Right lobe of liver (tissue), 6 donors: ENCODE measurements at places on chromosomes 11 and 22. TPM values are rescaled to one million over a fixed set of nuclear protein-coding genes. Genes with fewer than 3 reads are reported as not detected.
A peak's percentile ranks its signal among the peaks of the same experiment; 100 is the strongest.

- DNase-seq = no peak
Observed at GRCh38 chr22:19497245-19497644, 17.5 kb downstream of the CDC45 start.

GRCh38 chr11:96052921-96053651 lies 129.2 kb upstream of the MTMR2 start:
- no peak for DNase-seq

DNA sequence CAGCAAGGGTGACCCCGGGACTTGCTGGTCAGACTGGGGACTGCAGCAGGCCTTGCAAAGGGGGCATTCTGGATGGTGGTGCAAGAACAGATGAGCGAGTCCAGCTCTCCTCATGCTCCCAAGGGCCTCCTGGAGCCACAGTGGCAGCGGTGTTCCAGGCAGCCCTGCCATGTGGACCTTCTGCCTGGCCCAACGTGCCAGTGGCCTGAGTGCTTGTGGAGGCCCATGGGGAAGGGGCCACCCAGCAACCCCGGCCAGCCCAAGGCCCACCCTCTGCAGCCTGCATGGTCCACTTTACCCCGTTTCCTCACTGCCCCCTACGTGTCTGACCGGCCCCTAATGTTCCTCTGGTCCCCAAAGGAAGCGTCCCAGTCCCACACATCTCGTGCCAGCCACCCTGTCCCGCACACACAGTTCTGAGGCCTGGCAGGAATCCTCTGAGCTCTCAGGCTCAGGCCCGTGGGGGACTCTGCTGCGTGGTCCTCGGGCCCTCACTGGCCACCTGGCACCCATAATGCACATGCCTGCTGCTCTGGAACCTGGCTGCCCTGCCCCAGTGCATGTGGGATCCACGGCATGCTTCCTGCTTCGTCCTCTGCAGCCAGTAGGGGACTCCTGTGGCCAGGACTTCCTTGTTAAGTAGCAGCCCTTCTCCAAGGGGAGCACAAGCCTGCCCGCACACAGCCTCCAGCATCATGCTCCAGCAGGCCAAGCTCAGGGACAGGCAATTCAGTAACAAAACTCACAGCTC lies 85.5 kb downstream of the DGCR2 start:
- peak; percentile 47 for DNase-seq

DNA sequence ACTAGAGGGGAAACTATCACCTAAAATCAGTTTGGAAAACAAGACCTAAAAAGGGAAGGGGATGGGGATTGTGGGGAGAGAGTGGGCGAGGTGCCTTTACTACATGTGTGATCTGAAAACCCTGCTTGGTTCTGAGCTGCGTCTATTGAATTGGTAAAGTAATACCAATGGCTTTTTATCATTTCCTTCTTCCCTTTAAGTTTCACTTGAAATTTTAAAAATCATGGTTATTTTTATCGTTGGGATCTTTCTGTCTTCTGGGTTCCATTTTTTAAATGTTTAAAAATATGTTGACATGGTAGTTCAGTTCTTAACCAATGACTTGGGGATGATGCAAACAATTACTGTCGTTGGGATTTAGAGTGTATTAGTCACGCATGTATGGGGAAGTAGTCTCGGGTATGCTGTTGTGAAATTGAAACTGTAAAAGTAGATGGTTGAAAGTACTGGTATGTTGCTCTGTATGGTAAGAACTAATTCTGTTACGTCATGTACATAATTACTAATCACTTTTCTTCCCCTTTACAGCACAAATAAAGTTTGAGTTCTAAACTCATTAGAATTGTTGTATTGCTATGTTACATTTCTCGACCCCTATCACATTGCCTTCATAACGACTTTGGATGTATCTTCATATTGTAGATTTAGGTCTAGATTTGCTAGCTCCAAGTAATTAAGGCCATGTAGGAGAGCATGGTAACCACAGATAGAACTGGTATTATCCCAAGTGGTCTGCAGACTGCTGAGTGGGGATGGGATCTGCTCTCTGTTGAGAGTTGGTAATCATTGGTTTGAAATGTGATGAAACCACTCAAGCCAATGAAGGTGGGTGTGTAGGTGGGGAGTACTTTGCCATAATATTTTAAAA lies 3.6 kb downstream of the NEAT1 start:
- DNase-seq = peak; percentile 41

GRCh38 chr11:31424652-31425051 lies 55.0 kb downstream of the DNAJC24 start:
- DNase-seq = no peak

DNA sequence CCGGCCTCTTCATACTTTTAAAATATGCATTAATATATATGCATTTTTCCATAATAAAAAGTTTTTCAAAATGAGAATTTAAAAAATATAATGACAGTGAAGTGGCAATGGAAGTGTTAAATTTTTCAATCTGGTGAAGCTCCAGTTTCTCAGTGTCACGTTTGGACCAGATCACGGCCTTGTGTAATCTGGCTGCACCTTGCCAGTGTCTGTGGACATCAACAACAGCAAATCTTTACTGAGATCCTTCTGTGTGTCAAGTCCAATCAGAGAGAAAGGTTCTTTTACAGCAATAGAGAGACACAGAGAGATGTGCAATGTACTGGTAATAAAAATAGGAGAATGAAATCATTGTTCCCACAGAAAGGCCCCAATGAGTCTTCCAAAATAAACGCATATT lies 49.8 kb upstream of the PAK1 start:
- no peak for DNase-seq

- DNase-seq = no peak
Observed at GRCh38 chr22:40116496-40117200, 61.1 kb upstream of the TNRC6B start.

GRCh38 chr11:34136420-34136819 lies 31.0 kb downstream of the NAT10 start:
- no peak for DNase-seq

GRCh38 chr11:4063348-4063747 lies 31.3 kb upstream of the RRM1 start:
- DNase-seq = no peak

DNA sequence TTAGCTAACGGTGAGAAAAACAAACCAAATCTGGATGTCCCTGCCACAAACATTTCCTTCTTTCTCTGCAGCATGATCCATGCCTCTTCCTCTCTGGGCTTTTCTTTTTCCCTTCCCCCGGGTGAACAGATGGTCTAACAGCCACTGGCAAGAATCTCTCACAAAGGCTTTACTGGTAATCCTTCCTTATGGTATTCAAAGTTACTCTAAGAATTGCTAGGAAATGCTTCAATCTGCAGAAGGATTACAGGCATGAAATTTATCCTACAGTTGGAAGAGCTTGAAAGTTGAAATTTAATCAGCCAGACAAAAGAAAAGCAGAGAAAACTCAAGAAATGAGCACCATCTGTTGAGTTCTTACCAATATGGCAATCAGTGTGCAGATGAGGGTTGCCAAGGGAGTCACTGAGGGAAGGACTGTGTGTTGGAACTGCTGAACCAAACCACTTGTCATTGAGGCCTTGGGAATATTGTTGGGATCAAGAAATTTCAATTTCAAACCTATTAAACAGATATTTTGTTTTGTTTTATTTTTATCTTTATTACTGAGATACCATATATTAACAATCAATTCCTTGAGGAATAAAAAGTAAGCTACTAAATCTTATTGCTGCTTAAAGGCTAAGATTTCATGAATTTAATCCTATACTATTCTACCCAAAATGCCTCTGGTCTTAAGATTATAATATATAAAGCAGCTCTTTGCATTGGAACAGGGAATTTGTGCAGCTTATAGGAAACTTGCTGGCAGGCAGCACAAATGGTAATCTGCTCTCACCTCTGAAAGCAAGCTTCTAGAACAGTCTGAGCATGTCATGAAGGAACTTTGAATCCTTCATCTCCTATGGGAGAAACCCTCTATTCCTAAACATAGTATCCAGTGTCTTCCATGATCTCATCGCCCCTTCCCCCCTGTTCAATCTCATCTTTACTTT lies 29.7 kb upstream of the NDUFC2 start:
- DNase-seq = no peak

CASP5 gene
- 0.50 TPM for total RNA-seq

OR6A2 gene
- 0.04 TPM for total RNA-seq

CLTCL1 gene
- 4.1 TPM for total RNA-seq

TEX12 gene
- not detected for total RNA-seq
